Heart left ventricle (tissue), 16 donors: ENCODE measurements at places on chromosomes 7 and 10. TPM values are rescaled to one million over a fixed set of nuclear protein-coding genes. Genes with fewer than 3 reads are reported as not detected.
A peak's percentile ranks its signal among the peaks of the same experiment; 100 is the strongest.

GRCh38 chr7:151018421-151019129 lies 5.7 kb downstream of the ATG9B start:
- DNase-seq, result no peak

DNA sequence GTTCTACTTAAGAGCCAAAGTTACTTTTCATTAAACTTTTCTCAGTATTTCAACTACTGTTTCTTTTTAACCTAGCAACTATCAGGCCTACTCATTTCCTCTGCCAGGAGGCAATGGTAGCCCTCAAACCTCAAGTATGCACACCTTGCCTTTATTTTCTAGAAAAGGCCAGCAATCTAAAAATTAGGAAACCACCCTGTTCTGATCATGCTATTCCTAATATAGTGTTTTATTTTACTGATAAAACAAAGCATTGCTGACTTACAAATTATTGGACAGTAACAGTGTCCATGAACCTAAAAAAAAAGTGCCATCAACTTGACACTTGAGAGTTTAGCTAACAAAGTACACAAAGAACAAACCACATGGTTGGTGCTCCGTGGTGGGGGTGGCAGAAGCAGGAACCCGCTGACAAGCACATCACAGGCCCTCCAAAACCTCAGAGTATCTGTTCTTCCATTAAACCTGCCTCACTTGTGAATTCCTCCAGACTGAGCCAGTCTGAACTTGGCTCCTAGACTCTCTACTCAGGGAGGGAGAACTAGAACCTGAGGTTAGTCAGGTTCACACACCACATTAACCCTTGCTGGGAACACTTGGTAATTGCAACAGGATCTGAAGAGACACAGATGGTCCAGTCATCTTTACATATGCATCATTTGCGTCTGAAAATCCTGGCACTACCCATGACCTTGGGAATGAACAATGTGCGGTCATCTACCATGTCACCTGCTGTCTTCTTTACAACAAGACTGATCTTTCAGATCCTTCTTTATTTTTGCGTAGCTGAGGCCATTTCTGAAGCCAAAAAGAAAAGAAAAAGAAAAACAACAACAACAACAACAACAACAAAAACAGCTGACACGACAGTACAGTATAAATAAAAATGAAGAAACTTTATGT lies 31.9 kb downstream of the PIP4K2A start:
- no peak for DNase-seq

OR2A12 gene
- not detected for polyA plus RNA-seq

SKIDA1 gene
- 0.61 TPM for polyA plus RNA-seq

DNA sequence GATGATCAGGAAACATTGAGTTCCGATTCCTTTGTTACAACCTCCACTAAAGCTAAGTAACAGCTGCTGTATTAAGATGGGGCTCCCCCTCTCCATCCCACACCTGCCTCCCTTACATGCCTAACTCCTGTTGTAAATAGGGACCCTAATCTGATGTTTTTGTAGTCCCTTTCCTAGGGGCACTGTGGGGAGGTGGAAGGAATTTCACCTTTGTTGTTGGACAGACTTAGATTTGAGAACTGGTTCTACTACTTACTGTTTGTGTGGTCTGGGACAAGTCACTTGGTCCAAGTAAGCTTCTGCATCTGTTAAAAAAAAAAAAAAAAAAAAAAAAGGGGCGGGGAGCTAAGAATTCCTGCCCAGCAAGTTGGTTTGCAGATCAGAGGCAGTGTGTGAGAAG lies 42.6 kb downstream of the KIAA1217 start:
- no peak for DNase-seq

- peak; percentile 68 for DNase-seq
Measured at GRCh38 chr7:81469869-81470723, 299.8 kb downstream of the HGF start.

ASZ1 gene
- not detected for polyA plus RNA-seq

TET1 gene
- 0.27 TPM for polyA plus RNA-seq

DNA sequence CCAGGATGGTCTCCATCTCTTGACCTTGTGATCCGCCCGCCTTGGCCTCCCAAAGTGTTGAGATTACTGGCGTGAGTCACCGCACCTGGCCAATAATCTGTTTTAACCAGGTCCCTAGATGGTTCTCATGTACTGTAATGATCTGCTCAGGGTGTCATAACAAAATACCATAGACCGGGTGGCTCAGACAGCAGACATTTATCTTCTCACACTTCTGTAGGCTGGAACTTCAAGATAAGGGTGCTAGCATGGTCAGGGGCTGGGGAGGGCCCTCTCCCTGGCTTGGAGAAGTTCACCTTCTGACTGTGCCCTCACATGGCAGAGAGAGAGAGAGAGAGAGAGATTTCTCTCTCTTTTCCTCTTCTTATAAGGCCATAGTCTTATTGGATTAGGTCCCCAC lies 279.4 kb upstream of the LYZL1 start:
- DNase-seq, result no peak

SAMD9L gene
- polyA plus RNA-seq, result 2.7 TPM

EVX1 gene
- not detected for polyA plus RNA-seq

DNA sequence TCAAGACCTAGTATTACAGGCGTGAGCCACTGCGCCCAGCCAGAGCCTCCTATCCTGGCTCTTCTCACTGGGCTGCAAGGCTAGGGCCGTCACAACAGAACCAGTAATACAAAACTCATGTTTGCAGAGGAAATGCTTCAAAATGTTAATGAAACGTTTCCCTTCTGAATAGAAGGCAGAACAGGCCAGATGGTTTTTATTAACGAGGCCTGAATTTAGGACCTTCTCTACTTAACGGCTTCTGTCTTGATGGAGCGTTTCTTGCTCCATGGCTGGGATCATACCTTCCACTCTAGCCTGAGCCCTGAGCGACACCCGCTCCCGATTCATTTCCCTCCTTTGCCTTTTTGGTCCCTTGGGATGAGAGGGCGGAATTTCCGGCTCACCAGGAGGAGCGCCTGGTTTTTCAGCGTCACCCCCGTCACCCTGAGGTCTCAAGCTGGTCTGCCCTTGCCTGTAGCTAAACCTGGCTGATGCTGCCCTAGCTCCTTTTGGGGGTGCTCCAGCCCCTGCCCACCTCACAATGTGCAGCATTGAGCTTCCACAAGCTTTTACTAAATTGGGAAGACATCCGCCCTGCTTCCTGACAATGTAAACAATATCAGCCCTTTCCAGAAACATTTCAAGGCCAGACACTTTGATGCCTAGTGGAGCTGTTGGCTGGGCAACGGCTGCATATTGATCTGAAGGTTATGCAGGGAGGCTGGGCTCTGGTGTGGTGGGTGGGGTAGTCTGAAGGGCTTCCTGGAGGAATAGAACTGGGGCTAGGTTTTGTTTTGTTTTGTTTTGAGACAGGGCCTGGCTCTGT lies 5.2 kb downstream of the CLIP2 start:
- peak; percentile 72 for DNase-seq

GRCh38 chr10:48880016-48880705 lies 59.5 kb downstream of the LRRC18 start:
- no peak for DNase-seq

SCIN gene
- 0.01 TPM for polyA plus RNA-seq

DNA sequence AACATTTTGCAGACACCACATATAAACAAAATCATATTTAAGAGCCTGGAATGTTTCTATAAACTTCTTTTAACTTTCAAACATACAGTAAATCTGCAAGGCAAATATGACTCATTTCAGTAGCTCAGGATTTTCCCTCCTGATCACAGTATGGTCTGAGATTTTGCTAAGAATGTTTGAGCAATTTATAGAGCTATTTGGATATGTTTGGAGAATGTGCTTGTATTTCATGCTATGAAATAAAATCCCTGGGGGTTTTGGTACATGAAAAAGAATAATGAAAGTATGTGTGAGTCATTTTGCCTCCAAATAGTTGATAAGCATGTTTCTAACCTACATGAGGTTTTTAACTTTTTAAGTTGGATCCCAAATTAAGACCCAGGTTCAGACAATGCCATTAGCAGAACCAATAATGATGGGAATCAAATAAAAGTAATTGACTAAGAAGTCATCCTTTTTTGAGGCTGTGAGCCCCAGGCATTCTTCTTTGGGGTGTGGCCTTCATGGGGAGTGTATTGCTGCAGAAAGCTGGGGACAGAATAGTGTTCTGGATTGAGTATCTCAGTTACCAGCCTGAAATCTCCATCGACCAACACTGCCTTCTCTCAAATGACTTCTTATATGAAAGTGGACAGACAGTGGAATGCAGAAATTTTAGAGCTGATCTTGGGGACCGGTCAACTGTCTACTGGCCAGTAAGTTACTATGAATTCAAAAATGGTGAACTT lies 66.1 kb upstream of the AGBL3 start:
- DNase-seq, result no peak

RET gene
- polyA plus RNA-seq, result 0.29 TPM

DNA sequence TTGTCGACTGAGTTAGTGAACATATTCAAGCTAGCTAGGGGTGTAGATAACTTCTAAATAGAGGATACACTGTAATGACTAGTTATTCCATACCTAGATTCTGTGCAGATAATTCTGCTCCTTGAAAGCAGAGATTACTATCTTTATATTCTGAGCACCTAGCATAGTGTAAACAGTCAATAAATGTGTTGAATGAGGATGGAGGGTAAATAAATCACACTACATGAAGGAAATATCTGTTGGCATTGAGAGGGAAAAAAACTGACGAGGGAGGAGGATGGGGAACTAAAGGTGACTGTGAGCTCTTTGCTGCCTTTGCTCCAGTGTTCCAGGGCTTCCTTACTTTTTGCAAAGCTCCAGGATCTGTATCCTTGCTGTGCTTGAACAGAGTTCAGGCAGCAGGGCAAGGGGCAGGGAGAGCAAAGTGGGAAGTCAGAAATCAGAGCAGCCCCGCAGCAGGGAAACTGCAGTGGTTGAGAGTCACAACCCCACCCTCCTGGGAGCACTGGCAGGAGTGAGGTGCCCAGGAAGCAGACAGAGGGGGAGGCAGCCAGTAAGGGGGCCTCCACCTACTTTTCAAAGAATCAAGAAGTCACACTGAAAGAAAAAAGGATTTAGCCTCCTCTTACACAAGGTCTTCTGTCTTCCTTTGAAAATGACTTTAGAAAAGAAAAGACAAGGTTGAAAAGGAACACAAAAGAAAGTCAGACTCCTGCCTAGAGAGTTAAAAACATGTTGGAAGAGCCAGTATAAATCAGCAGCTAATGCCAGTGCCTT lies 71.8 kb upstream of the LRRN3 start:
- DNase-seq, result no peak

LAMTOR4 gene
- polyA plus RNA-seq, result 155 TPM

GRCh38 chr10:61643316-61643751 lies 19.4 kb upstream of the CABCOCO1 start:
- no peak for DNase-seq

DNA sequence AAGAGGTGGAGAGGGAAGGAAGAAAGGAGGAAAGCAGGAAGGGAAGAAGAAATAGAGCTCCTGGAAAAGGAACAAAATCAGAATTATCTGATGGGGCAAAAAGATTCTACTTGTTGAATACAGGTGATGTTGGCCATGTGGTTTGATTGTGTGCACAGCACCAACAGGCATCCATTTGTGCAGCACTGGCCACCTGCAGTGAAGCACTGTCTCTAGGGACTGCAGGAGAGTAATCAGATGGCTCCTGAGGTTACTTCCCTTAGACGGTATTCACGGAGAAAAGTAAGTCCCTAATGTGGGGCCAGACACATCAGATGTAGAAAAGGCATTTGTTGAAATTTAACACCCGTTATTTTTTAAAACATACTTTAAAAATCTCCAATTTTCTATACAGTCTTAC lies 135.3 kb upstream of the VIPR2 start:
- DNase-seq, result no peak

CLEC5A gene
- 0.27 TPM for polyA plus RNA-seq

GRCh38 chr10:95335933-95336699 lies 45.3 kb upstream of the PDLIM1 start:
- no peak for DNase-seq

DNA sequence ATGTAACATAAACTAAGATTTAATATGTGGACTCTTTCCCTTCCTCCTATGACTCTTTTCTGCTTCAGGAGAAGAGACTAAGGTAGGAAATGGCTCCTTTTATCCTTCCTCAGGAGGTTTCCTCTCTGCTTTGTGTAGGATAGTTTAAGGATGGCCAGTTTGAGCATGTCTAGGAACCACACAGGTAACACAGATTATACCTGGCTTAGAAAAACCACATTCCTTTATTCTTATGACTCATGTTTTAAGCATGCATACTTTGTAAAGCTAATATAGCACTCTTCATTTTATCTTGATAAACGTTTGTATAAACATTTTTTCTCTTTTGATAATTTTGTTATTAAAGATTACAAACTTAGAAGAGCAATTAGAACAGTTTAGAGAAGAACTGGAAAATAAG lies 57.8 kb downstream of the CYP51A1 start:
- DNase-seq, result no peak

GTF2IRD1 gene
- 16.4 TPM for polyA plus RNA-seq

DNA sequence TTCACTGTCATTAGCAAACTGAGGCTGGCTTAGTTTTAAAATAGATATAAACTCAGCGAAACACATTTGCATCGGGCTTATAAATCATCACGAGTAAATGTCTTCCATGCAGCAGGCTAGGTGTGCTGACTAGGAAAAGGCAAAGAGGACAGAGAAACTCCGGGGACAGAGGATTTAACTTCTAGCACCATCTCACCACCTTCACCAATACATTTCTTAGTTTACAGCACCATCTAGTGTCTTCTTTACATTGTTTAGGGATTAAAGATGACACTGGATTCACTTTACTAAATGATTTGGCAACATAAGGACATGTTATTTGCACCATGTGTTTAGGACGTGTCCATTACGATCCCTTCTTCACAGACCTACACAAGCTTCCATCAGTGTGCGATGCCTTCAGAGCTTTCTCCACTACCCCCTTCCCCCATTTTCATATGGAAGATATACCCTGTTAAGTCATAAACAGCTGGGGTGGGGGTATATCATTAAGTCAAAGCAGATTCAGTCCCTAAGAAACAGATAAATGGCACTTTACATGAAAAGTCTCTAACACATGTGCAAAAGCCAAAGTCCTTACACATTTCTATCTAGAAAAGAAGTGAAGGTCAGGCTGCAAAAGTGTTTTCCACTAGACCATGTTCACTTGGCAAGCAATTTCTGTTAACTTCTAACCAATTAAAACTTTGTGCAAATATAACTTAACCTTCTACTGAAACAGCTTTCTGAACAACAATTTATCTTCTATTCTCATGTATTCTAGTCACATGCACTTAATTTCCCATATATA lies 103.3 kb downstream of the GRB10 start:
- no peak for DNase-seq

- no peak for DNase-seq
Measured at GRCh38 chr7:6443372-6443941, 4.3 kb downstream of the DAGLB start.

PON3 gene
- polyA plus RNA-seq, result 0.80 TPM

GRCh38 chr10:11435581-11435981 lies 175.9 kb downstream of the USP6NL start:
- no peak for DNase-seq

- DNase-seq, result peak; percentile 31
Measured at GRCh38 chr10:132470410-132471124, 67.0 kb upstream of the INPP5A start.

DNA sequence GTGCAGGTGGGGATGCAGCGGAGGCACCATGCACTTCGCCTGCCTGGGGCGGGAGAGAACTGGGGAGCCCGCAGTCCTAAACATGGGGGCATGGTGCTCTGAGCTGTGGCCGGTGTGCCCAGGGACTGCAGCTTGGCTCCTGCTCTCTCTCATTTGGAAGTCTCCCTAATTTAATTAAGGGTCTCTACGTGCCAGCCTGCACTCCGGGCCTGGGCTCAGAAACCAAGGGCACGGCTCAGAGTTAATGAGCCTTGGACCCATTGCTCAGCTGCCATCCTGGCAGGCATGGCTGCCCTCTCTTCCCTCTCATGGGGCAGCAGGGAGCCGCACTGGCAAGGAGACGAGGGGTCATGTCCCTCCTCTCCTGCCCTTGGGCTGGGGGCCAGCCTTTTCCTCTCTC lies 115.6 kb downstream of the CDH23 start:
- DNase-seq, result no peak

GRCh38 chr7:1964913-1965578 lies 267.7 kb downstream of the MAD1L1 start:
- DNase-seq, result peak; percentile 26
